ENCODE measurements at places on chromosomes 6 and 20.

- DNase-seq = peak; percentile 27
Measured at GRCh38 chr20:37804584-37805566, 98.1 kb upstream of the VSTM2L start.

DNA sequence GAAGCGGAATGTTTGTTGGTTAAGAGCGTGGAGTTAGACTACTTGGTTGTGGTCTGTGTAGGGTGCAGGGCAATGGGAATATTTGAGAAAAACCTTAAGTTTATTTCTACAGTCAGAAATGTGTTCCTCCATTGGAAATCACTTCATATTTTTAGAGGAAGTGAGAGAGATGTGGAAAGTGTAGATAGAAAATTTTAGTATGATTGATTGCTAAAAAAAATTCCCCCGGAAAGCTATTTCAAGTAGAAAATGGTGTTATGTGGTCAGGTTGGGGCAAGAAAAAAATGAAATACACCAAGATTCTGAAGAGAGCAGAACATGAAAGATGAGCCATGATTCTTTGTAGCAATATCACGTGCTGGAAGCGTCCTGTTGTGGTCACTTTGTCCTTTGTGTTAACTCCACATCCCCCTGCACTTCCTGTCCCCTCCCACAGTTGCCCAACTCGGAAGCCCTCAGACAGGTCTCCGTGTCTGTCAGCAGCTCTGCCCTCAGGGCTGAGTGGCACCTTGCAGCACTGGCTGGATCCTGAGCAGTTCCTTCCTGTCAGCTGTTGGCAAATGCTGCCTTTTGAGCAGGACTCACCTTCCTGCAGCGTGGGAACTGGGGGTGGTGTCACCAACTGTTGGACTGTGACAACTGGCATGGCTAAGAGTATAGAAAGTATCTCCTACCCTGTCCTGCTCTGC is 137.5 kb upstream of the SLC24A3 start:
- peak; percentile 47 for DNase-seq

- DNase-seq = no peak
Measured at GRCh38 chr6:82917346-82918064, 148.1 kb downstream of the UBE3D start.

GRCh38 chr6:134407791-134408190 is 89.9 kb upstream of the SGK1 start:
- no peak for DNase-seq

DNA sequence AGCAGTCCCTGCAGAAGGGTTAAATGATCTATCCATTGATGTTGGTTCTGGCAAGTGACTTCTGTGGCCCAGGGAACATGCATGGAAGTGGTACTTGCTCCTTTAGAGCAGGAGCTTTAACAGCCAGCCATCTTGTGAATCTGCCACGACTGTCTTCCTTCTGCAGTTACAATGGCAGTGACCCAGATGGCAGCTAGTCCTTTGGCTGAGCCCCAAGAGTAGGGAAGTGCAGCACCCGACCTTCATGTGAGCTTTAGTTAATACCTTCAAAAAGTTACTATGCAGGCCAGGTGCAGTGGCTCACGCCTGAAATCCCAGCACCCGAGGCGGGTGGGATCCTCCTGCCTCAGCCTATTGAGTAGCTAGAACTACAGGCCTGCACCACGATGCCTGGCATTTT is 66.4 kb downstream of the POPDC3 start:
- no peak for DNase-seq

DNA sequence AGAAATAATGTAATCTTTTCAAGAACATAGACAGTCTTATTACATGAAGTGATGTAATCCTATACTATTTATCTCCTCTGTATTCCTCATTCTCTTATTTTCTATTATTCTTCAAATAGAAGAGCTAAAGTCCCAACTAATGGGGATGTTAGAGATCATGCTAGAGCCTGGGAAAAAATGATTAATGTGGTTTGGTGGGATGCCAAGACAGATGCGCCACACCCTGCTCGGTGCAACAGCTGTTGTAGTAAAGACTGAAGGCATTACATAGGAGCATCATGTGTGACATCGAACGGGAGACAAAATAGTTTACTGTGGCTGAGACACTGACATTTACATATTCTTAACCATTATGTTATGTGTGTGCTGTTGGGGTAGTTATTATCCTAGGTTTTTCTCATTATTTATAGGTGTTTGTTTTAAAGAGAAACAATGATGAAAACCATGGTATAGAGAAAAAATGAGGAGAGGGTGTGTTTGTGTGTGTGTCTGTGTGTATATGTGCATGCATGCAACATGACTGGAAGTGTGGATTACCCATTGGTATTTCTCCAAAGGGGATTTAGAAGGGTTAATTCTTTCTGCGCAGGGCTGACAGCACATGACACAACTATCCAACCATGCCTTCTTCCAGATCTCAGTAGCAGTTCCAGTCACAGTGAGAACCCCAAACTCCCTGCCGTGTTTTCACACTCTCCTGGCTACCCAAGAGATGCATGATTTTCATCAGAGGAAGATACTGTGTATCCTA is 155.3 kb downstream of the EYA4 start:
- DNase-seq = no peak

DNA sequence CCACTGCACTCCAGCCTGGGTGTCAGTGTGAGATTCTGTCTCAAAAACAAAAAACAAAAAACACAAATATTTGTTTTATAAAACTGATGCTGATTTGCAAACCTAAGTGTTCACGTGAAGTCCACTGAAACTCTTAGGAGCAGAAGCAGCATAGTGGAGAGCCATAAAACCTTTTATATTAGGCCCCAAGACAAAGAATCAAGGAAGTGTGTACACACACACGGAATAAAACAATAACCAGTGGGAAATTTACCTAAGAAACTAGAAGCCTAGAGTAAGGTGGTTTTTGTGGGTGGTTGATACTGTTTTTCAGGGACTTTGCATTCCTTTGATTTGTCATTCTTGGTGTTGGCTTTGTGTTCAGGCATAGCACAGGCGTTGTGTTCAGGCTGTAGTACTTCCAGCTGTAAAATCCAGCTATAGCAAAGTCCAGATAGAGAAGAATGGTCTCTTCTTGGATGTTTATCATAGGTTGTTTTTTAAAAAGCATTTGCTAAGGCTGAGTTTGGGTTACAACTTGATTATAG is 61.3 kb downstream of the ATRN start:
- no peak for DNase-seq

All from natural killer cell (primary cell).